ENCODE measurements at places on chromosomes 1 and 21.

GRCh38 chr1:223492044-223492443, 98.8 kb downstream of the CCDC185 start:
- peak; percentile 75 for DNase-seq

DNA sequence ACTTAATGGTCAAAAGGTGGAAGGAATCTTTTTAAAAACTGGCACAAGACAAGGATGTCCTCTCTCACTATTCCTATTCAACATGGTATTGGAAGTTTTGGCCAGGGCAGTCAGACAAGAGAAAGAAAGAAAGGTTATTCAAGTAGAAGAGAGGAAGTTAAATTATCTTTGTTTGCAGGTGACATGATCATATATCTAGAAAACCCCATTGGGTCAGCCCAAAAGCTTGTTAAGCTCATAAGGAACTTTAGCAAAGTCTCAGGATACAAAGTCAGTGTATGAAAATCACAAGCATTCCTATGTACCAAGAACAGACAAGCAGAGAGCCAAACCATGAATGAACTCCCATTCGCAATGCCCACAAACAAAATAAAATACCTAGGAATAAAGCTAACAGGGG, 5.4 kb upstream of the PGBD2 start:
- no peak for DNase-seq

DNA sequence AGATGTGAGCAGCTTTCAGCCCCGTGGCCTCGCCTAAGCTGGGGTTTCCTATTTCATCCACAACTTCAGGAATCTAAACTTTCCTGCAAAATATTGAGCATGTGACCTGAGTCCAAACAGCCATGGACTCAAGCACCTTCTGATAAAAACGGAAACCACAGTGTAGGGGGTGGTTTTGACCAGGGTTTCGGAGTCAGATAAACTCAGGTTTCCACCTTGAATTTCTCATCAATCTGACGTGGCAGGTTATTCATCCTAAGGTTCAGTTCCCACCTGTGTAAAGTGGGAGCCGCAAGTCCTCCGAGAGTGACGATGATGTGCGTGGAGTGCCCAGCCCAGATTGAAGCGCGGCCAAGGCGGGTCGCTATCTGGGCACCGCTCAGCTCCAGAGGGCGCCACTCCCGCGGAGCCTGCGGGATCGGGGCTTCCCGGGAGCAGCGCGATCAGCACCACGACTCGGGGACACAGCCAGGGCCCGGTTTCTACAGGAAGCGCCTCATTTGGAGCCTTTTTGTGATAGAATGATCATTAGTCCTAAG, 871 bp upstream of the ETS2 start:
- DNase-seq: peak; percentile 65

DNA sequence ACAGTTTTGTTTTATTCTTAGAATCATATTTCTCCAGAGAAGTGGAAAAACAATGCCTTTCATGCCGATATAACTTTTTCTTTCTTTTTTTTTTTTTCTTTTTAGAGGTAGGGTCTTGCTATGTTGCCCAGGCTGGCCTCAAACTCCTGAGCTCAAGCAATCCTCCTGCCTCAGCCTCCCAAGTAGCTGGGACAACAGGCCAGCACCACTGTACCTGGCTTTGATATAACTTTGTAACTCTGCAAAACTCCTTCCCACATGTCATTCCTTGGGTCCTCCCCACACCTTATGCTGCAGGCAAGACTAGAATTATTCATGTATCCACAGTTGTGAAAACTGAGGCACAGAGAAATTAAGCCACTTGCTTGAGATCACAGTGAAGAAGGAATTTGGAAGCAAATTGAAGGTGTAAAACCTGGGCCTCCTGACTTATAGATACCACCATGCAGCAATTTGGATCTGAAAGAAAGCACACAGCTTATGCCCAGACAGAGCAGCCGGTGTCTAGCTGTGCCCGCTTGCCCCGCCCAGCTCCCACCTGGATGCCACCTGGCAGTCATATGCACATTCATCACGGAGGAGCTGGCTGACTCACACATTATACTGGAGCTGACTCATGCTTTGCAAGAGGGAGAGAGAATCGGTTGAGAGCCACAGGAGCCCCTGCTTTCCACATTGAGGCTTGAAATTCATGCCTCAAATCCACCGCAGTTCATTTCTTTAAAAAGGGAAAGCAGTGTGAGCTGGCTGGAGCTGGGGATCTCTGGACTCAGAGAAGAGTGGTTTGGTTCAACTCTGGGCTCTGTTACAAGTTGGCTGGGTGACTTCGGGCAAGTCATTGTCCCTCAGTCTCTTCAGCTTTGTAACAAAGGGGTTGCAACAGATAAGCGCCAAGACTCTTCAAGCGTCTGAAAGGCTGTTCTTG, 8.3 kb upstream of the SLC2A1 start:
- DNase-seq: peak; percentile 80

- no peak for DNase-seq
Measured at GRCh38 chr1:97196825-97197516, 475.4 kb downstream of the PTBP2 start.

- DNase-seq: no peak
Measured at GRCh38 chr1:167579986-167580385, 26.4 kb upstream of the CREG1 start.

GRCh38 chr1:30729901-30730300, 6.5 kb upstream of the MATN1 start:
- no peak for DNase-seq

- DNase-seq: no peak
Measured at GRCh38 chr1:179709841-179710329, 33.2 kb upstream of the FAM163A start.

DNA sequence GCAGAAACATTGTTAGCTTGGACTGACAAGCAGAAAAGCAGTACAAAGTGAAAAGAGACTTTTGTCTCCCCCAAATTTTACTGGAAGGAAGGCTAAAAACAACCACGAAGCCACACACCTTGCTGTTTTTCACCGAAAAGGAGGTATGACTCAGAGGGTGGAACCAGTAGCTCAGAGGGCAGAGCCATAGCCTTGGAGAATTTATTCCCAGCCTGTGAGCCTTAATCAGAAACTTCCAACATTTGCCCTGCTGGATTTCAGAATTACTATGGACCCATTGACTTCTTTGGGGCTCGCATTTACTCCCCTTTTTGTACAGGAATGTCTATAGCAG, 32.0 kb downstream of the RPS6KC1 start:
- no peak for DNase-seq

GRCh38 chr1:194043984-194044755, 857.8 kb upstream of the B3GALT2 start:
- no peak for DNase-seq

- no peak for DNase-seq
Measured at GRCh38 chr1:44803312-44804095, 3.3 kb downstream of the PLK3 start.

GRCh38 chr1:243849421-243850201, 432 bp downstream of the AKT3 start:
- no peak for DNase-seq

DNA sequence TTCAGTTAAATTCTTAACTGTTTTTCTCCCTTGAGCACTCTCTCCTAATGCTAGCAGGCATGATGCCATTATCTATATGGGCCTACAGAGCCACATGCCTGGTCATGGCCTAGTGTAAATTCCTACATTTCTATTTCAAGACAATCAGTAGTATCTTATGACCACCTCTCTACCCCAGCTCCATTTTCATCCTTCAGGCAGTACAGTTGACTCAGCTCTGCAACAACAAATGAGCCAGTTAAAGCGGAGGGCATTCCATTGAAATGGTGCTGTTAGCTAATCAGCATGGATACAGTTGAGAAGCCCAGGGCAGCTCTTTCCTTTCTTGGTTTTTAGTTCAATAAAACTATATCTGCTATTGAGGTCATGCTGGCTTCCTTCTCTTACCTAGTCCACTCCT, 150.0 kb downstream of the PPP1R12B start:
- no peak for DNase-seq

- DNase-seq: no peak
Measured at GRCh38 chr1:207944571-207944970, 33.6 kb upstream of the CD34 start.

DNA sequence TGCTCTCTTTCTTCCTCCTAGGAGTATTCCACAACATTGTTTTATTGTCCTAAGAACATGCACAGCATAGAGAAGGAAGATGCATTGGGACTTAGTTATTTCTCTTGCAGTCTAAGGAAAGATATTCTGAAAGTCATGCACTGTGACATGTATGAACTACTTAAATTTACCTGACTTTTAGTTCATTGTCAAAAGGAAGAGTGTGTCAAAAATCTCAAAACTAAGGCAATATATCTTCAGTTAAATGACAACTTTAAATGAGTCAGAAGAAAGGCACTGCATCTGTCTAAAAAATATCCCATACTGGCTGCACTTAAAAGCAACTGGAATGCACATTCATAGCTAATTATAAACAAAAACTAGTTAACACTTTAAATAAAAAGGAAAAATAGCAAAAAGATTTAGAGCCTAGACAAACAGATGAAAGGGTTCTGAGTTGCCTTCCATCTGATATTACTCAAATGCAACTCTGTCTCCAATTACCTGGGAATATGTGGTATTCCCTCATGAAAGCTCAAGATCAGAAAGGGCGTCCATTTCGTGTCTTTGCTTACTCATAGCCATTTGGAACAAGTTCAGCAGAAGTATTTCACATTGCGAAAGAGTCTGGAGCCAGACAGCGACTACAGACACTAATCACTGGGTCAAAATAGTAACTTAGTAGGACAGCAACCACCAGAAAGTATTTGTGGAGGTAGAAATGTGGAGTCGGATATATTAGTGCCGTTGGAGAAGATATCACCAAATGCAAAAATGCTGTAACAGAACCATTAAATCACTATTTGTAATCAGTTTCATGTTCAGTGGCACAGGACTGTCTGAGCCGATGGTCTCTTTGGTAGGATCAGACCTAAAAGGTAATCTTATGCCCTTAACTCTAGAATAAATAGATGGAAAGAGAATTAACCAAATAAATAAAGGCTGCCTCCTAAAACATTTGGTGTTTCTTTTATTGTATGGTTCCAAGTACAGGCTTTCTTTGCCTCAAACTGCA, 225.7 kb downstream of the GREM2 start:
- no peak for DNase-seq
